NCI-H1105 treated with DMSO at 0.1 percent for 48 hours (cell line): ENCODE measurements at places on chromosomes 4 and X.

- DNase-seq: no peak
These were observed 19.0 kb upstream of the IRAK1 start for GRCh38 chrX:154038656-154039055.

- no peak for DNase-seq
These were observed 23.3 kb downstream of the MAML3 start for GRCh38 chr4:140130677-140131076.

DNA sequence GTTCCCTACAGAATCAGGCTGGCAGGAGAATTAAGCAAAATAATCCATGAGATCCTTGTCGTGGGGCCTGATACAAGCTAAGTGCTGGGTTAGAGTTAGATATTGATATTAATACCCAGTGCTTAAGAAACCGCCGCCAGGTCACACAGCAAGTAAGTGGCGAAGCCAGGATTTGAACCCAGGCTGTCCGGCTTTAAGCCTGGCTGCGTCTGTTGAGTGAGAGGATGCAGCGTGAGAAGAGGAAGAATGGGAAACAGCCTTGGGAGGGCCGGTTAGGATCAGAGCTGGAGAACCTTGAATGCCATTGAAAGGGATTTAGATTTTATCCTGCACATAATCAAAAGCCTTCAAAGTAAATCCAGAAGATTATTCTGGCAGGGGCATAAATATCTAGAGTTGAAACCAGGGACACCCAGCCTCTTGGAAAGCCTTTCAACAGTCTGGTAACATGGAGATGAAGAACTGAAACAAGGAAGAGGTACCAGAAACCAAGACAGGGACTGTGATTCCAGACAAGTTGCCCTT, 64.8 kb upstream of the HELT start:
- DNase-seq: no peak

- DNase-seq: no peak
These were observed 14.0 kb upstream of the ADH5 start for GRCh38 chr4:99102634-99103033.

GRCh38 chrX:9786798-9787635, 788 bp downstream of the SHROOM2 start:
- DNase-seq: peak; percentile 5

GRCh38 chr4:166628454-166628853, 605.8 kb downstream of the SPOCK3 start:
- DNase-seq: no peak

- no peak for DNase-seq
These were observed 50.5 kb upstream of the MAGEC3 start for GRCh38 chrX:141787655-141788054.

DNA sequence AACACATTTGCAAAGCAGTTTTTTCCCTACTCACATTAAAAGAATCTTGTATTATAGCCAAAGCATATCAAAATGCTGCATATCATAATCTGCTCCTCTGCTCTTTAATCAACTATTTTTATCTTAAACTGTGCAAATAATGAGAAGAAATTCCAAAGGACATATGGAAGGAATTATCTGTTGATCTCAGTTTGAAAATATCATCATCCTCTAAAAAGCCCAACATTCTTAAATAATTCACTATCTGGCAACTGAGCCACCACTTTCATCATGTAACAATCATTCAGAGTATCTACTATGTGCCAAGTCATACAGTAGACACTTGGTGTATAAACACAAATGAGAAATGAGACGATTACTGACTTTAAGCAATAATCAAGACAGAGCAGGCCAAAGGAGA, 63.0 kb downstream of the PRSS12 start:
- DNase-seq: no peak

GRCh38 chrX:16745659-16746058, 26.2 kb downstream of the SYAP1 start:
- DNase-seq: no peak

DNA sequence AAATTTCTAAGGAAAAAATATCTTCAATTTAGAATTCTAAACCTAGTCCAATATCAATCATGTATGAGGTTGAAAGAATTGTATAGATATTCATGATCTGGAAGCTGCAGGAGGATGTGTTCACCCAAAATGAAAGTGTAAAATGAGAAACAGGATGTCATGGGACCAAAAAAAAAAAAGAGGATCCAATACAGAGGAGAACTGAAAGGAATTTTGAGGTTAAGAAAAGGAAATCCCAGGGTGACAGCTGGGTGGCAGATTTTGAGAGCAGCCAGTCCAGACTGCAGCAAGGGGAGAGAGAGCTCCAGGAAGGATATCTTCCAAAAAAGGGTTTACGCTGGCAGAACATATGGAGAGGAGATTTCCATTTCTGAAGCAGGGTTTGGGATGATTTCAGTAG, 38.9 kb downstream of the TLR10 start:
- DNase-seq: no peak

DNA sequence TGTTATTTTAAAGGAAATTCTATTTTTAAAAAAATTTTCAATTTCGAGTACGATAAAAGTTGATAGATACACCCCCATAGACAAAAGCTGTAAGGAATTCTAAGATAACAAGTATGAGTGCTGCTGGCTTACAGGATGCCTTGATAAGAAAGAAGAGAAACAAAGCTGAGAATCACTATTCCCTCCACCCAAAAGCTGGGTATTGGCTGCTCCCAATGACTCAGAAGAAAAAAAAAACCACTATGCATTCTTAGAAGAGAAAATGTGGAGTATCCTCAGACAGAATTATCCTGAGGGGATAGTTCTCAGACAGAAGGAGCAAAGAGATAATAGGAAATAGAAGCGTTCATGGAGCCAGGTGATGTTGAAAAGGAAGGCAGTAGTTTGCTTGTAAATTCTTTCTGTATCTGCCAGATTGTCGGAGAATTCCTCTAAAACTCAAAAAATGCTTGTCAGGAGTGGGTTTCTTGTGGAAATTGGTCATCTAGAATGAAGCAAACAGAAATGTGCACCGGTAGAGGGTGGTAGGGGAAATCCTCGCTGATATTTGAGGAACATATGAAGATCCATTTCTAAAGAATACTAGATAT, 217.5 kb upstream of the ADAMTS3 start:
- no peak for DNase-seq

DNA sequence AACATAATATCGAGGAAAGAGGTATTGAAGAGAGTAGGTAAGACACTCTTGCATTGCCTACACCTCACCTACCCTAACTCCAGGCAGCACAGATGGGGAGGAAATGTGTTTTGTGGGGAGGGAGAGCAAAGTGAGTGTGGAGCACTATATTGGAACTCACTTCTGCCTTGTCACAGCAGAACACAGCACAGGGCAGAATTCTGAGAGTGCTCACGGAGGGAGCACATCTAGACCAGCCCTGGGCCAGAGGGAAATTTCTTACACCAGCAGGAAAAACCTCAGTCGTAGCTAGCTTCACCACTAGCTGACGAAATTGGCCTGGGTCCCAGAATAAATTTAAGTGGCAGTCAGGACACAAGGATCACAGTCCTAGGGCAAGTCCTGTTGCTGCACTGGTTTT, 517.3 kb downstream of the TMA16 start:
- DNase-seq: no peak

DNA sequence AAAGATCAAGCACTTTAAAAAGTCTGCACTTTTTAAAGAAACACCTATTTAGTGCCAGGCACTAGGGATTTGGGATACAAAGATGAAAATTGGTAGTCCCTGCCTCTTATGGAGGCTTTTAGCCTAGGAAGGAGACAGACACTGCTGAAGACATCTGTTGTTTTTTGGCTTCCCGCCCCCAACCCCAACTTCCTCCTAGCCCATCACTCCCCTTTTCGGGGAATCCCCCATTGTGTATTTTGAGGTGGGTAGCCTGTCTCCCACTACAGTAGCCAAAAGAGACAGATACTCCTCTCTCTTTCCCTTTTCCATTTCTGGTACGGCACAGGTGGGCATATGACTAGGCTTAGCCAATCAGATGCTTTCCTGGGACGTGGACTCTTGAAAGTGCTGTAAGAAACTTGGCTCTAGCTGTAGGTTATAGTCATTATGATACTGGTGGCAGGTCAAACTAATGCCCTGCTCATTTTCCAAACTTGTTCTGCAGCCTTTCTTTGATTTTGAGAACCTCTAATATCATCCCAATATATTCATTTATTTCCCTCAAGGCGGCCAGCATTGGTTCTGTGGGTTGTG, 194.6 kb upstream of the RBPJ start:
- no peak for DNase-seq

DNA sequence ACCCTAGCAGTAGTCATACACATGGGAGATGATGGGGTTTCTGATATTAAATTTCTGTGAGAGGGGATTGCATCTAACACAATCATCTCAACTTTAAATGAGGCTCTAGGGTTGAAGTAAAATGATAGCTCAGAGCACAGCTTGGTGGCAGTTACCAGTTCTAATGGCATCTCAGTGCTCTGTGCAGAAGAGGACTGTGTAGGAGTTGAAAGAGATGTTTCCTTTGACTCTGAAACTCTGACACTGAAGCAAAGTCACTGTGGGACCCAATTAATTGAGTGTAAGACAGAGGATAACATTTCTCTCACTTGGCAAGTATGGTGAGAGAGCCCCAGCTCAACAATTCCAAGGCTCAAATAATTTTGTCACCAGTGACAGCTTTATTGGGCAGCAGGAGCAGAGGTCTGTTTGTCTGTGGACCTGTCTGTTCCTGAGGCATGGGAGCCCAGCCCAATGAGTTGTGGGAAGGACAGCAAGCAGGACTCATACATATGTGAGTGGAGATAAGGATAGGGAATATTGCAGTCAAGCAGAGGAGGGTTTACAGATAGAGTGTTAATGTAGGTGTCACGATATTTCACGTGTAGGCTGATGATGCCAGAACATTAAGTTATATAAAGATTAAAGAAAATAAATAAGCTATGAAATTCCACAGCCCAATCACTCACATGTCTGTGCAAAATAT, 76.7 kb upstream of the NAF1 start:
- DNase-seq: no peak

- DNase-seq: no peak
These were observed 110.6 kb upstream of the ADAMTS3 start for GRCh38 chr4:72679666-72680065.
